ENCODE measurements at places on chromosomes 7 and 10. TPM values are rescaled to one million over a fixed set of nuclear protein-coding genes. Genes with fewer than 3 reads are reported as not detected.

- peak; percentile 46 for DNase-seq
Observed at GRCh38 chr7:98831641-98832221, 38.1 kb downstream of the TMEM130 start.

DNA sequence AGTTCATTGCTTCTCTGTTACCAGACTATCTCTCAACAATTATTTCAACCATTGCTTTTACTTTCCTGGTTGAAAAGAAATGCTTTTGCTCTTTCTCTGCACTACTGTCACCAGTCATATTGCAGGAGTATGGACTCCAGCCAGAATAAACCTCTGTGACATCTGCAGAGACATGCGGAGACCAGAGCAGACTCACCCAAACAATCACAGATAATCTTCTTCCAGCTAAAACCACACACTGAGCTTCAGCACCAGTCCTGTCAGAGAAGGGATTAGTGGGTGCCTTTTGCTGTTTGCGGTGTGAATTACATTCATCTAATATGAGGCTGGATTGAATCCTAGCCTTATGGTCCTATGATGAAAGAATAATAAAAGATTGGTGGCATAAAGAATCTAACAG, 258.6 kb downstream of the CNTNAP2 start:
- no peak for DNase-seq

GRCh38 chr10:70771311-70772194, 13.6 kb downstream of the TBATA start:
- DNase-seq: no peak

DNA sequence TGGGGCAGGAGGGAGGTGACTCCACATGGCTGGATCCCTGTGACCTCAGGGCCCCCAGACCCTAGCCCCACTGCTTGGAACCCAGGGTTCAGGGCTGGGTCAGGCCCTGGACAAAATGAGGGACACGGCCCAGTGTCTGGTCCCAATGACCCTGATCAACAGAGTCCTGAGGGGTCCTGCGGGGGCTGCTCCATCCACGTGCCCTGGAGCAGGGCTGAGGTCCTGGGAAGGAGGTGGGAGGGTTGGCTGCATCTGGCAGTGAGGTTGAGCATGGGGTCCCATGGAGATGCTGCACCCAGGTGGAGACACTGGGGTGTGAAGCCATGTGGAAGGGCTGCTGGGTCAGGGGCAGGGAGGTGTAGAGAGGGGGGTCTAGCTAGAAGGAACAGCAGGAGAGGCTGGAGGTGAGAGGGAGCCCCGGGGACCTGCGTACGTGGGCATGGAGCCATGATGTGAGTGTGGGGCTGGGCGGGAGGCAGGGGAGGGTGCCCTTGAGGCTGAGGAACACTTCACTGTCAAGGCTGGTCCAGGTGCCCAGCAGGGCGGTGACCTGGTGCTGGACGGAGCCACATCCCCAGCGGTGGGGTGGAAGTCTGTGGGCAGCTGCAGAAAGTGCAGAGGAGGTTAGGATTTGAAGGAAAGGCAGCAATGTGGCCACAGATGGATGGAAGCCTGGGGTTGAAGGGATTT, 604 bp downstream of the SCART1 start:
- DNase-seq: no peak

- no peak for DNase-seq
Observed at GRCh38 chr7:154375956-154376355, 323.8 kb downstream of the DPP6 start.

DNA sequence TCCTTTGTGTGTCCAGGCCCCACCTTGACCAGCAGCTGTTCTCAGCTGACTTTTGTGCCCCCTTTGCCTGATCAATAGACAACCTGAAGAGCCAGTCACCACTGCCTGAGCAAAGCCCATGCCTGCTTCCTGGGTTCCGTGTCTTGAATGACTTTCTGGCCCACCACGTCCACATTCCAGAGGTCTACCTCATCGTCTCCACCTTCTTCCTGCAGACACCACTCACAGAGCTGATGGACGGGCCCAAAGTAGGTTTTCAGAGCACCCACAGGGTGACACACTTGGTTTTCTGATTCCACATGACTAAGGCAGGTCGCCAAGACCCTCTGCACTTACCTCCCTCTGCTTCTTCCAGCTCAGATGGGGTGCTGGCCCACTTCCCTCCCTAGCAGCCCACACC, 126.8 kb downstream of the WDFY4 start:
- DNase-seq: no peak

DNA sequence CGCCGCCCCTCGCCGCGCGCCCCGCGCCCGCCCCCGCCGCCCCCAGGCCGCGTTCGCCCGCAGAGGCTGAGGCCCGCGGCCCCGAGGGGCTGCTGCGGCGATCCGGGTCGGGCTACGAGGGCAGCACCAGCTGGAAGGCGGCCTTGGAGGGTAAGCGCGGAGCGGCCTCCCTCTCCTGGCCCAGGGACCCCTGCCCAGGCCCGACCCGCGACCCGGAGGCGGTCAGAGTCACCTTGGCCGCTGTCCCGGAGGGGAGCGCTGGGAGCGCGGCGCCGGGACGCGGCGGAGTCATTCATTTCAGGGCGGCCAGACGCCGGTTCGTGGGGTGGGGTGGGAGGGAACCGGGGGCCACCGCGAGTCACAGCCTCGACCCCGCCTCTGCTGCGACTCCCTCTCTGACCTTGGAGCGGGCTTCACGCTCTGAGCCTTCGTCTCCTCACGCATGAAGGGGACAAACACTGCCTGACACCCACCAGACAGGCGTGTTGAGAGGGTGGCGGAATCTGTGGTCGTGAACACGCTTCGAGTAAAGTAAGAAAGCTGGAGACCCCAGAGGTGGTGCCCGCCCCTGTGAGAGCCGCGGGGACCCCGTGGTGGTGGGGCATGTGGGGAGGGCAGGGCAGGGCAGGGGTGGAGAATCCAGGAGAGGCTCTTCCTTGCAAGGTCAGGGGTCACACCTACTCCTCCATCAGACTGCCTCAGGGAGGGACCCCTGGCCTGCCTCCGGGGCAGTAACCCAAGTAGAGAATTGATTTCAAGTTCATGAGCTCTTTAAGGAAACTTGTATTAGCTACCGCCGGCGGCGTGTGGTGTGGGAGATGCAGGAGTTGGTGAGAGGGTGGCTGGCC, 707 bp downstream of the CLEC2L start:
- DNase-seq: no peak

GRCh38 chr10:71216363-71216695, 4.0 kb downstream of the UNC5B start:
- no peak for DNase-seq

DNA sequence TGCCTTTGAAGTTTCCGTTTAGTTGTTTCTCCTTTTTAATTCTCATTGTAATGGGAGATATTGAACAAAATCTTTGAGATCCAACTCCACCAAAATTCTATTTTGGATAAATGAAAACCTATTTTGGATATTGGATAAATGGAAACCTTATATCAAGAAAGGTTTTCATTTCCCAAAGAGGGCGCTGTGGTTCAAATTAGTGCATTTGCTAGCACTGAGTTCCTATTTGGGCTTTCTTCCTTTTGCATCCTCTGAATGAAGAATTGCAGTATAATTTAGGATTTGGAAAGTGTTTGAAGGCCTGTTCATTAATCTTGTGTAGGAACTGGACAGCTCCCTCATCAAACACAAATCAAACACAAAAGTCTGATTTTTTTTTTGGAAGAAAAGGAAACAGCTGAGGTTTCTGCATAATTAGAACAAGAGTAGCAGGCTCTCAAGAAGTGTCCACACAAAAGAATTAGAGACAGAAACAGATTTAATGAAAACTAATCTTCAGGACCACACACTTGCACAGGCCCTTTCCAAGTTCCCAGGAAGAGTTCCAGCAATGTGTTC, 80.8 kb upstream of the KLF14 start:
- no peak for DNase-seq

DNA sequence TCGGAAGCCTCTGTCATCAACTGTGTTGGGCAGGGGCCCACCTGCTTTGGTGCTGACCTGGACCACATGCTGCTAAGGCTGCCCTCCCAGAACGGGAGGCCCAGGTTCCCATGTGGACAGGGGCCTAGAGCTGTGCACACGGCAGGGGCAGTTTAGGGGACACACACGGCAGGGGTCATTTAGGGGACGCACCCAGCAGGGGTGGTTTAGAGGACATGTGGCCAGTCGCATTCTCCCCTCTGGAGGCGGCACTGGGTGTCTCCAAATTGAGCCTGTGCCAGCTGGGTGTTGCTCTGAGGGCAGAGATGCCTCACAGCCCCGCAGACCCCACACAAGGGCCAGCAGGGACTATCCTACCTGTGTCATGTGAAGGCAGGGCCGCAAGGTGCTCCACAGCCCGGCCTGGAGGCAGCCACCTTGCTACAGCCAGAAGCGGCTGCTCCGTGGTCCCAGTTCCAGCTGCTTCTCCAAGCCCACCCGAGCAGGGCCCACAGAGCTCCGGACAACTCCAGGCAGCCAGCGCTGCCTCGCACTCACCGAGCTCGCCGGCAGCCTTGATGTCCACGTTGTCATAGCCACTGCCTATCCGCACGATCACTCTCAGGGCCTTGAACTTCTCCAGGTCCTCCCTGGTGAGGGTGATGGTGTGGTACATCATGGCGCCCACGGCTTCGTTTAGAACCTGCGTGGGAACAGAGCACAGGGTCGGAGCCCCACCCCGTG, 60.7 kb downstream of the ZRANB1 start:
- no peak for DNase-seq

- DNase-seq: no peak
Observed at GRCh38 chr10:103080891-103081581, 112.0 kb downstream of the NT5C2 start.

GRCh38 chr10:77309509-77309908, 328.1 kb downstream of the KCNMA1 start:
- DNase-seq: no peak

DNA sequence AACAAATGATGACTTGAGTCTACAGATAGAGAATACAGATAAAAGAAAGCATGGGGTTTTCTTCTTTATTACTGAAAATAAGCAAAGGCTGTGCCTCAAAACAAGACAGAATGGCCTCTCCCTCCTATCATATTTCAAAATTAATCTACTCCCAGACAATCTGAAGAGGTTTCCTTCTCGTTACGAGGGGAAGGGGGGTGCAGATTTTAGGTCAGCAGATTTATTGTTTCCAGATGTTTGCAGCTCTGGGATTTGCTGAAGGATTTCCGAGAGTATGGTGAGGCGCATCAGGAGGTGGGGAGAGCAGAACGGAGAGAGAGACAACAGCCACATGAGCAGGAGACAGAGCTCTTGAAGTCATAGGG, 89.8 kb downstream of the KIAA1549 start:
- no peak for DNase-seq

GRCh38 chr7:135685306-135686084, 23.2 kb downstream of the STMP1 start:
- DNase-seq: no peak

DNA sequence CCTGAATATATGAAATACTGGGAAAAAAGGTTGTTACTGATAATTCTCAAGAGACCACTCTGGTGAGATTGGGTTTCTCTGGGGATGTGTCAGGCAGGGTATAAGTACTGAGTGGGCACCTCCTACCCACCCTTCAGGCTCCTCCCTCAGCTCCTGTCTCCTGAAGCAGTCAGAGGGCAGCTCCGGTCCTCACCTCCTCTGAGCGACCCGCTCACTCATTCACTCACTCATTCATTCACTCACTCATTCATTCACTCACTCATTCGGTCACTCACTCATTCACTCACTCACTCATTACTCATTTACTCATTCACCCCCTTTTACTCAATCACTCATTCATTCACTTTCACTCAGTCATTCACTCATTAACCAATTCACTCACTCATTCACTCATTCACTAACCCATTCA, 6.9 kb upstream of the PFKP start:
- DNase-seq: no peak

- no peak for DNase-seq
Observed at GRCh38 chr10:81502677-81503359, 372.2 kb upstream of the NRG3 start.

- DNase-seq: no peak
Observed at GRCh38 chr10:48363617-48364355, 57.3 kb downstream of the MAPK8 start.

- no peak for DNase-seq
Observed at GRCh38 chr7:146736446-146737190, 620.0 kb downstream of the CNTNAP2 start.

DNA sequence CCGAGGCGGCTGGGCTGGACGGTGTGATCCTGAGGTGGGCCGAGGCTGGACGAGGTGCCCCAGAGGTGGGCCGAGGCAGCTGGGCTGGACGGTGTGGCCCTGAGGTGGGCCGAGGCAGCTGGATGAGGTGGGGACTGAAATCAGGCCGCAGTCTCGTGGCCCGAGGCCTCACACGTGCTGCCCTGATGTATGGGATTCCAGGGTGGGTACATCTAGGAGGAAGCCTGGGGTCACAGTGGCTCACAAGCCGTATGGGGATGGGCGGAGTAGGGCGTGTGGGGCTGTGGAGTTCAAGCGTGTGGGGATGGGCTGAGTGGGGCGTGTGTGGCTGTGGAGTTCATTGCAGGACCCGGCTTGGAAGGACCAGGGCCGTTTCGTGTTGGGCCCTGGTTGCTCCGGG, 12.5 kb upstream of the NKX6-2 start:
- no peak for DNase-seq

DNA sequence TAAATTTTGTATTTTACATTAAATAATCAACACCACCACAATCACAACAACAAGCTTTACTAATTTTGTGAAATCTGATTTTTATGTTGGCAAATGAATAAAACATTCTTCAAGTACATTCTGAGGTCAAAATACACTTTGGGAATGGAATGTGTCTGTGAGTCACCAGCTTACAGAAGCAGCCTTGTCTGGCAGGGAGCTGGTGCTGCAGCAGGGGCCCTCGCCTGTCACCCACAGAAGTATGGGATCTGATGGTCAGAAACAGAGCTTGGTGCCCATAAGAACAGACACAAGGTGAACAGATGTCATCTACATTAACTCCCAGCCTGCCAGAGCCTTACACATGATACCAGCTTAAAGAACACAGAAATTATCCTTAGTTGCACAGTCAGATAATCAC, 496.9 kb downstream of the CCSER2 start:
- no peak for DNase-seq

The SFTPA2 gene
- total RNA-seq: not detected

The EPHA1 gene
- 49.8 TPM for total RNA-seq

The GSDME gene
- total RNA-seq: 1.1 TPM

The ZNF425 gene
- total RNA-seq: 2.4 TPM

The CTAGE4 gene
- total RNA-seq: 0.41 TPM

The TRIM74 gene
- 6.3 TPM for total RNA-seq

The TMEM270 gene
- total RNA-seq: not detected

The COL26A1 gene
- total RNA-seq: 0.09 TPM

The STAM gene
- total RNA-seq: 20.8 TPM

The HABP2 gene
- total RNA-seq: 0.28 TPM

The SH3PXD2A gene
- total RNA-seq: 11.8 TPM

The HYCC1 gene
- 25.7 TPM for total RNA-seq

The AFAP1L2 gene
- 1.0 TPM for total RNA-seq

The DYNC1I1 gene
- not detected for total RNA-seq

The PLPP4 gene
- total RNA-seq: not detected
